ENCODE measurements at places on chromosomes 5 and 9.

DNA sequence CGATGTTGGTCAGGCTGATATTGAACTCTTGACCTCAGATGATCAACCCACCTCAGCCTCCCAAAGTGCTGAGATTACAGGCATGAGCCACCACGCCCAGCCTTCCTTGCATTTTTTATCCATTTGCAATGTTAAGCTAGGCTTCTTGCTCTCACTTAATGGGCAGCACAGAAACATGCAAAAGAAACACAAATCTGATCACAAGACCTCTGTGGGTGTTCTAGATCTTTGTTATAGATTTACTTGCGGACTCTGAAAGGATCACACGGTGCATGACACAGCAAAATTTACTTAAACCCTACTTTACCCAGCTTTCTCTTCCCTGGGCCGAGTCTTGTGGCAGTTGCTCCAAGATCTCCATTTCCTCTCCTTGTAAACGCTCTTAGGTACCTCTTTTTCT, 71.3 kb downstream of the PSAT1 start:
- DNase-seq = no peak

DNA sequence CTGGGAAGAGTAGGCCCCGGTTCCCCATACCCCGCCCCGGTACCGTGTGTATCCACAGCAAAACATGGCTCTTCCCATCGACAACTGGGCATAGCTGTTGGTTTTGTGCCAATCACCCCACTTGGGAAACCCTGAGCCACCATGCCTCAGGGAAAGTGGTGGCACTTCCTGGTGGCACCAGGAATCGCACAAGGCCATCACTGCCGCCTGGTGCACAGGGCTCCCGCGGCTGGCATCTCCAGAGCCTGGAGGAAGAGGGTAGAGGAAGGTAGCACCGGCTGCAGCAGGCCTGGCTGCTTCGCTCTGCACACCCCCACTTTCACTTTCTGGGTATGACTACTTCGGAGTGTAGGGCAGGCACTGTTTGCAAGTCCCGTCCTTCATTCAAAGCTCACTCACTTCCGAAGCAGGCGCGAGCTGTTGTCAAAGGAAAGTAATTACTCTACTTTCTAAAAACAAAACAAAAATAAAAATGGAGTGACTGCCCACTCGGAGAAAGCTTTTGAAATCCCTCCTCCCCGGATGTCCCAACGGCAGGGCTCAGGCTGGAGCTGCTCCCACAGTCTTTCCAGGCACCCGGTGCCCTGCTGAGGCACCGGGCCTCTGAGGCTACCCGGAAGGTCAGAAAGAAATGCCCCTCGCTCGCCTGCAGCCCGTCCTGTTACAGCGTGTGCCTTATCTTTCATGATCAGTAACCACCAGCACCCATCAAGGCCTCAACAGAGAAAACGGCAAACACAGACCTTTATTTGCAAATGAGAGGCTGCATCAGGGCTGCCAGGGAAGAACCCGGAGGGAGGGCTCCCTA, 2.0 kb downstream of the BRD3 start:
- no peak for DNase-seq

GRCh38 chr5:55923865-55924500, 70.8 kb downstream of the IL6ST start:
- no peak for DNase-seq

- no peak for DNase-seq
Observed at GRCh38 chr5:3335301-3335700, 260.3 kb upstream of the IRX1 start.

GRCh38 chr9:70053864-70054263, 10.2 kb downstream of the MAMDC2 start:
- DNase-seq = no peak

- DNase-seq = peak; percentile 2
Observed at GRCh38 chr9:82031538-82032280, 43.1 kb downstream of the SPATA31D1 start.

DNA sequence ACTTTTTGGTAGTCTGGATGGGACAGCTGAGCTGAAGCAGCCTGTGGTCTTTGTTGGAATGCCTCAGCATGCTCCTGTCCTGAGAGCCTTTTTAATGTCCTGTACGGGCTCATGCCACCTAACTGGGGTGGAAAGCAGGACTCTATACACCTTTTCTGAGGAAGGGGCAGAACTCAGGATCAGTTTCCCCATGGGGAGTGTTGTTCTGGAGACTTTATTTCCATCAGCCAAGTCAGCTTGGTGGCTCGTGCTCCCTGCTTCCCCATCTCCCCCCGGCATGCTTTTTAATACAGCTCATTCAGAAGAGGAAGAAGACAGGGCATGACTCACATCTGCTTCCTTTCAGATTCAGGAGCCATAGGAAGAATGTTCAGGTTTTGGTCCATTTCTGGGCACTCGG, 5.1 kb upstream of the SEPTIN8 start:
- no peak for DNase-seq

DNA sequence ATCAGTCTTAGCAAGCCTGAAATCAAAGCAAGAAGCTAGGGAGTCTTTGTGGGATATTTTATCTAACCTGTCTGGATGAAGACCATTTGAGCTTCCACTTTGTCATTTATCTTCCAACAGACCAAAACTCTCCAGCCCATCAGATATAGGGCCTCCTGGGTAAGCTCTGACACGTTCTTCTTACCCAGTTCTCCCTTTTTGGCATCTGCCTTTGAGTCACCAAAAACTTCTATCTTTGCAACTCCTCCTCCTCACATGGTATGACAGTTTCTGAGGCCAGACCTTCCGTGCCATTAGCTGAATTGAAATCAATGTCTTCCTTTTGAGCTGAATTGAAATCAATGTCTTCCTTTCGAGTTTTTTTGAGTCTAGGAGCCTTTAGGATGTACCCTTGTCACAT, 156.6 kb upstream of the SPRY4 start:
- DNase-seq = no peak

- DNase-seq = no peak
Observed at GRCh38 chr5:132837868-132838267, 7.4 kb upstream of the SHROOM1 start.

GRCh38 chr5:164967354-164967753, 1461.9 kb downstream of the MAT2B start:
- DNase-seq = no peak

DNA sequence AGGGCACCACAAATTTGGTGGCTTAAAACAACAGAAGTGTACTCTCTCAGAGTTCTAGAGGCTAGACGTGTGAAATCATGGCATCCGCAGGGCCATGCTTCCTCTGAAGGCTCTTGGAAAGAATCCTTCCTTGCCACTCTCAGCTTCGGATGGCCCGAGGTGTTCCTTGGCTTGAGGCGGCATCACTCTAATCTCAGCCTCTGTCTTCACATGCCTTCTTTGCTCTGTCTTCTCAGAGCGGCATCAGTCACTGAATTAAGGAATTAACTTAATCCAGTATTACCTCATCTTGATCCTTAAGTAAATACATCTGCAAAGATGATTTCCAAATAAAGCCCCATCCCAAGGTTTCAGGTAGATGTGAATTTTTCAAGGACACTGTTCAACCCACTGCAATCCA, 211.1 kb upstream of the TRIM32 start:
- no peak for DNase-seq

Data from caudate nucleus (tissue), 63 donors.